ENCODE measurements at places on chromosomes 1 and 21.

DNA sequence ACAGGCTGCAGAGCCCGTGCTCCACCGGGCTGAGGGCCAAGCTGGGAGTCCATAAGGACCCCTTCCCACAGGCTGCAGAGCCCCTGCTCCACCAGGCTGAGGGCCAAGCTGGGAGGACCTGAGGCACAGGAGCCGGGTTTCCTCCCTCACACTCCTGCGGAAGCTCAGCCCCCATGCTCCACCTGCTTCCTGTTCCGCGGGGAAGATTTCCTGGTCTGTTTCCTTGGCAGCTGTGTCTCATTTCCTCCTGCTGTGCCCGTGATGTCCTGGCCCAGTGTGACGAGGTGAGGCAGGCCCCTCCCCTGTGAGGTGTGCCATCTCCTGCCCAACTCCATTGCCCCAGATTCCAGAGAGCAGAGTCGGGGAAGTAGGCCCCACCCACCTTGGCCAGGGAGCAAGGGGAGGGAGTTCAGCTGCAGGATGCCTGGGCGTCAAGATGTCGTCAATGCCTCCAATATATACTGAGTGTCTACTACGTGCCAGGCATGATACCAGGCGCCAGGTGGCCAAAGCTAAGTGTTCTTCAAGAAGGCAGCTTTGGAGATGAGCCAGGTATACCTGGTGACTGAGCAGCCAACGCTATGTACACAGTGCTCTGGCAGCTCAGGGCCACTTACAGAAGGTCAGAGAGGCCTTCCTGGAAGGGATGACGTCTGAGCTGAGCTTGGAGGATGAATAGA is 58.8 kb downstream of the NAV1 start:
- DNase-seq: peak; percentile 95

GRCh38 chr1:214281021-214281719 is at the start of gene SMYD2:
Gene SMYD2 (plus strand): TSS chr1:214281159. CDS start chr1:214281255, 96 bp downstream.
- peak; percentile 77 for DNase-seq

DNA sequence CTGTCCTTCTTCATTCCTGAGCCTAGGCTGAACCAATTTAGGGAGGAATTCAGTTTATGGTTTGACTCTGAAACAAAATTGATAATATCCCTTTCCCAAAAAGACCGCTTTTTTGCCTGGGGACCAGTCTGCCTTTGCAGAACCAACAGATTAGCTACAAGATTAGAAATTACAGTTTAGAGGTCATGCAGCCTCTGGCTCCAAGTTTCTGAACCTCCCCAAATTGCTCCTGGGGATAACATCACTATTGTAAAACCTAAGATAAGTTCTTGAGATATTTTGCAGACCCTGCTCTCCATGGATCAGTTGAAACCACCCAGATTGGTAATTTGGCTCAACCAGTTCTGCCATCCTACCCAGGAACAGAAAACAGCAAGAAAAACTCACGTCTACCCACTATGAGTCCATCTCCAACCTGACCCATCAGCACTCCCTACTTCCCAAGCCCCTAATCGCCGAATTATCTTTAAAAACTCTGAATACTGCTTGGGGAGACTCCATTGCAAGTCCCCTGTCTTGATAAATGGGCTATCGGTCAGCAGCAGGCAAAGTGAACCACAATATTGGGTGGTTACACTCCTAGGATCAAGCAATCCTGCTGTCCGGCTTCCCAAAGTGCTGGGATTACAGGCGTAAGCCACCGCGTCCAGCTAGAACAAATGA is 605 bp upstream of the RABGGTB start:
- no peak for DNase-seq

- no peak for DNase-seq
Measured at GRCh38 chr1:170049176-170049800, 25.2 kb downstream of the KIFAP3 start.

DNA sequence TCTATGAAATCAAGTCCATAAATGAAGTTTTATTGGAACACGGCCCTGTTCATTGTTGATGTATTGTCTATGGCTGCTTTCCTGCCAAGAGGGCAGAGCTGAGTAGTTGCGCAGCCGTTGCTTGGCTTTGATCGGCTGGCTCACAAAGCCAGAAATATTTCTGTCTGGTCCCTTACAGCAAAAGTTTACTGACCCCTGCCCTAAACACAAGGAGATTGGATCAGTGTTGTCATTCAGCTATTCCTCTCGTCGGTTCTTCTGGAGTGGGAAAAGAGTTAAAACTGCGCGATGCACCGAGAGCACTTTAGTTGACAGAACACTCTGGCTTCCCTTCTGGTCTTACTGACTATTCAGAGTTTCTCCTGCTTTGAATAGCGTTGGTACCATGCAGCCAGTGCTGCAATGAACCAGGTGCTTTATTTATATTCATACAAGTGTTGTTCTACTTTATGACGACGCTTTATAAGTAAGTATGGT is 868 bp downstream of the ZBTB40 start:
- DNase-seq: no peak

DNA sequence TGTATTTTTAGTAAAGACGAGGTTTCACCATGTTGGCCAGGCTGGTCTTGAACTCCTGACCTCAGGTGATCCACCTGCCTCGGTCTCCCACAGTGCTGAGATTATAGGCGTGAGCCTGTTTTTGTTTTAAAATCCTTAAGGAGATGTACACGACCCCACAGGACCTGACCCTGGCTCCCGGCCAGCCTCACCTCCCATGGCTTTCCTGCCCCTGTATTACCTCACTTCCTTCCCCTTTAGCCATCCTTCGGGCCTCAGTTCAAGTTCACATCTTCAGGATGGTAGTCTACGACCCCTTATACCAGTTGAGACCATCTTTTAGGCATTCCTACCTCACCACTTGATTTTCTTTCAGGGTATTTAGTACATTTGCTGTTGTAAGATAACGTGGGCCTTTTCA is 36.3 kb downstream of the TCP10L start:
- no peak for DNase-seq

DNA sequence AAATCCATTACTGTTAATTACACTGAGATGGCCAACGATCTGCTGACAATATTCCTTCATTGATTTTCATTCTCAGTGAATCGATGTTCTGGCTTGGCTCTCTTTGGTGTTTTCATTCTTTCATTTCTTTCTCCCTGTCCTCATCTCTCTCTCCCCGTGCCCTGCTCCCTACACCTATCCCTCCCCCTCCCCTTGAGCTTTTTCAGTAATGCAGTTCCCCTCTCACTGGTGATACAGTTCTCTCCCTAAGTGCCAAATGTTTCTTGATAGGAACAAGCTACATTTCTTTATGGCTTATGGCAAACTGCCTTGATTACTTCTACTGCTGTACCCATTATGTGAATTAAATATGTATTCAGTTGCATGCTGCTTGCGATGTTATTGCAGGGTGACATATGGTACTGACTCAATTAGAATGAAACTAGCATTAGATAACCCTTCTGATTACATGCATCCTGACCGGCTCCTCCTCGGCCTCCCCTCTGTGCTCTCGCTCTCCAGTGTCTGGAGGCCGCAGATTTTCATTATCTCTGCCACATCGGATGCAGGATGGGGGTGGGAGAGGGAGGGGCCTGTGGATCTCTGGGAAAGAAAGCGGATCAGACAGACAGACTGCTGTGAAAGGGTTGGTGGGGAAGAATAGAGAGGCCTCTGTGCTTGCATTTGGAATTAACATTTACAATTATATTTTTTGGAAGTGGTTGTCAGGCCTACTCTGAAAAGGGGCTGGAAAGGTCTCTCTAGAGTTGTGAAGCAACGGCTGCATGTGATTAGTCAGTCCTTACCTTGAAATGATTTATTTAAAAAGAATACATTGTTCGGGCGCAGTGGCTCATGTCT is 130.9 kb downstream of the PBX1 start:
- no peak for DNase-seq

- DNase-seq: no peak
Measured at GRCh38 chr1:53025769-53026112, 36.3 kb upstream of the PODN start.

DNA sequence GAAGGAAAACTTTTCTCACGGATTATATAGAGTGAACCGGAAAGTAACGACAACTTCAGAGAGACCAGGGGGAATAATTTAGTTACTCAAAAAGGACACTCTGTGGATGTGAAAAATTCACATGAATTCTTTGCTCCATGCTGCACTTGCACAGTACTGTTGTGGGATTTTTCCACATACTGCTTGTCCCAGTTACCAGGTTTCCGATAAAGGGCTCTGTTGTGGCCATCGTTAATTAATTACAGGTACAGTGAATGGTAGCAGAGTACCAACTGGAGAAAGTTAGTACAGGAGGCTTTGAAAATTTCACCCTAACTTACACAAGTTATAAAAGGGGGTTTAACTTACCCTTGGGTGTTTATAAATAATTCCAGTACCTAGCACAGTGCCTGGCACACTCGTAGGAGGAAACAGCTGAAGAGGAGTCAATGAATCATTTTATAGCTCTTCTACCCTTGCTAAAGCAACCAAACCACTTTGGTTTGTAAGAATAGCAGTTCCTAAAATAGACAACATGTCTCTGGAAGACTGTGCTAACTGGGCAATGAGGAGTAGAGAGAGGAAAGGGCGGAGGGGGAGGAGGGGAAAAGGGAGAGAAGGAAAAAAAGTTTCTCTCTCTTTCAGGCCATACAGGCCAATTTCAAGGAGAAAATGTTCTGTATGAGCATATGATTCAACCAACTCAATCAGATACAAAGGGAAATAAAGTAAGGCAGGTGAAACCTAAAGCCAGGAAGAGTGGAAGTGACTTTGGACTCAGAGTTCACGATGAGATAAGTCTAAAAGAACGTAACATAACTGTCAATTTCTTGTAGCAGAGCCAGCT is 98.3 kb upstream of the MAGI3 start:
- DNase-seq: no peak

- no peak for DNase-seq
Measured at GRCh38 chr1:35882586-35882944, 444 bp upstream of the AGO1 start.

DNA sequence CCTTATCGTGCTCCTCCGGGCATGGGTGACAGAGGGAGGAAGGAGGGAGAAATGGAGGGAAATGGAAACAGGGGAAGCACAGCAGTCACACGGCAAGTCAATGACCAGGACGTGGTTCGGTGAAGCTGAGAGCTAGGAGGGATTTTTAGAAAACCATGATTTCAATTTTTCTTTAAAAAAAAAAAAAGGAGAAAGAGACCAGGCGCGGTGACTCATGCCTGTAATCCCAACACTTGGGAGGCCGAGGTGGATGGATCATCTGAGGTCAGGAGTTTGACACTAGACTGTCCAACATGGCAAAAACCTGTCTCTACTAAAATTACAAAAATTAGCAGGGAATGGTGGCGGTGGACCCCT is 776 bp upstream of the TNFRSF9 start:
- DNase-seq: no peak

DNA sequence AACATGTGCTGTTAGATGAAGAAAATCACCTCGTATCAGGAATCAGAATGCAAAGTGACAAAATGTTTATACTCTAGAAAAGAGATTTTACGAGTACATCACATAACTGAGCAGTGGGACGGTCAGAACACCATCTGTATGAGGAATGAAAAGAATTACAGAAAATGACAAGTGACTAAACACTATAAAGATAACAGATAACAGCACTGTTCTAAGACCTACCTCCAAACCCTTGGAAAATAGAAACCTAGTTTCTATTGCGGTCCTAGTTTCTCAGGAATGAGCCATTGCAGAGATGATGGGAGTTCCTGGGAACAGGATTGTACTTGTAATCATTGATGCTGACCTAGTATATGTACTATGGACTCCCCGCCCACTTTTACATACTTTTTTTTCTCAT is 839.4 kb upstream of the ADAMTS5 start:
- no peak for DNase-seq

Data from NCI-H774 (cell line).